ENCODE measurements at places on chromosomes 5 and 9. TPM values are rescaled to one million over a fixed set of nuclear protein-coding genes. Genes with fewer than 3 reads are reported as not detected.

Gene ACSL6
- total RNA-seq, result not detected

DNA sequence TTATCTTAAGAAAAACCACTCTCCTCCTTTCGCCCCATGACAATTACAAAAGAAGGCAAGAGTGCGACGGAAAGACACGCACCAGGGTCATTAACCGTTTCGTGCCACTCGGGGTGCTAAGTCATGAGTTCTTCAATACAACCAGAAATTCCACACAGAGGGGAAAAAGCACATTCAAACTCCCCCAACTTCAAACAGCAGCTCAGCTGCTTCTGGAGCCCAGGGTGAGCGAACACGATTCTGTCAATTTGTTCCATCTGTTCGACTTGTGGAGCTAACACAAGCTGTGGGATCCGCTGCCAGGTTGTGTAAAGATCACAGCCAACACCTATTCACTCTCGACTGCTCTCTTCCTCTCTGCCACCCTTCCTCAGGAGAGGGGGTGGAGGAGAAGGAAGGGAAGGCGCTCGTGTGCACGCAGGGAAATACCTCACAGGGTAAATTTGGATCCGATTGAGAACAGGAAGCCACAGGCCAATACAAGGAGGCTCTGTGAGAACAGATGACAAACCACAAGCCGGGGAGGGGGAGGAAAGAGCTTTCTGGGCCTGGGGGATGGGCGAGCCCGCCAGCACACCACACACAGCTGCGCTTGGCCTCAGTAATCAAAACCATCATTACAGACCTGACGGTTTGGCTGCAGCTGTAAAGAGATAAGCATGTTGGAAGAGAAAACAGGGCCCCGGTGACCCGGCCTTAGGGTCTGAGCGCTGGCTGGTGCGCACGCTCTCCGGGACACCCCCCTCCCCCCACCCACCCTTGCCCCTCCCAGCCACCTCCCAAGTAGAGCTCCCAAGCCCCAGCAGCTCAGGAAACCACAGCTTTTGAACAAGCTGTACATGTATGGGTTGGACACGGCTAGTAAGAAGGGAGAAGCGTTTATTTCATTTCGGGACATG lies 54.3 kb downstream of the PTCH1 start:
- peak; percentile 70 for DNase-seq
- H3K27ac ChIP-seq, result peak overlapping the region; percentile 55
- H3K27me3 ChIP-seq, result no peaks in the 10 kb centered on the region
- peaks cover 25% of the 10 kb centered on the region for H3K4me1 ChIP-seq
- H3K4me3 ChIP-seq, result peak overlapping the region; percentile 17
- peaks cover 2% of the 10 kb centered on the region for H3K36me3 ChIP-seq

DNA sequence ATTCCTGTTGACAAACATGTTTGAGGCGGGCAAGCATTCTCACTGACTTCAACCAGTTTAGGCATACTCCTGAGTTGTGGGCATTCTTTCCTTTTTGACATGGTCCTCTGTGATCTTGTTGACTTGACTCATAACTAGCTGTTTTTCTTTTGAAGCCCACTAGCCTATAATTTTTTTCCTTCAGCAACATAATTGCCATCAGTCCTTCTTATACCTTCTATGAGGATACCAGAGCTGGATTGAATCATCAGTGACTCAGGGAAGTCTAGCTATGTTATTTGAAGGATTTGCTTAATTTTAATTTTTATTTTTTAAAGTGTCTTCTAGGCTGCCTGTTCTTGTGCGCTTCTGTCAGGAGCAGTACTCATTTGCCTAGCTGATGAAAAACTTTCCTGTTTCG lies 259.5 kb downstream of the NR3C1 start:
- DNase-seq, result no peak
- H3K4me3 ChIP-seq, result no peak overlapping the region
- H3K27me3 ChIP-seq, result no peaks in the 10 kb centered on the region

GRCh38 chr5:76705574-76705973 lies 10.4 kb upstream of the F2R start:
- no peak overlapping the region for H3K4me3 ChIP-seq
- no peaks in the 10 kb centered on the region for H3K27me3 ChIP-seq
- DNase-seq, result no peak
- no peak overlapping the region for H3K27ac ChIP-seq
- H3K4me1 ChIP-seq, result peaks cover 17% of the 10 kb centered on the region

DNA sequence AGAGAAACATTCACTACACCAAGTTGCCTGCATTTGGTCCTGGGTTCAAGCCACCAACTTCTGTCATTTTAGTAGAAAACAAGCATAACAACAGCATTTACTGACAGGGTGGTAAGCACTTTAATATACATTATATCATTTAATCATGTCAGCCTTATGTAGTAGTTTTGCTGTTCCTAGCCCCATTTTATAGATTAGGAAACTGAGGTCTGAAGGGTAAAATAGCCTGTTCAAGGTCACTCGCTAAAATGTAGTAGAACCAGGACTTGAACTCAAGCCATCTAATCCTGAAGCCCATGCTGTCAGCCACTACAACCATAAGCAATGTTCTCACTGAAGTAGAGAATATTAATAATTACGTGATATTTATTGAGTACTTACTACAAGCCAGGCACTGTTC lies 59.7 kb upstream of the TRIM32 start:
- H3K36me3 ChIP-seq, result no peaks in the 10 kb centered on the region
- H3K4me1 ChIP-seq, result no peaks in the 10 kb centered on the region
- H3K4me3 ChIP-seq, result no peak overlapping the region
- no peaks in the 10 kb centered on the region for H3K27me3 ChIP-seq
- H3K27ac ChIP-seq, result no peak overlapping the region

All from neural progenitor cell (in vitro differentiated cells).